ENCODE measurements at places on chromosomes 1 and 21. TPM values are rescaled to one million over a fixed set of nuclear protein-coding genes. Genes with fewer than 3 reads are reported as not detected.

Gene EDN2
- 1.5 TPM for total RNA-seq

DNA sequence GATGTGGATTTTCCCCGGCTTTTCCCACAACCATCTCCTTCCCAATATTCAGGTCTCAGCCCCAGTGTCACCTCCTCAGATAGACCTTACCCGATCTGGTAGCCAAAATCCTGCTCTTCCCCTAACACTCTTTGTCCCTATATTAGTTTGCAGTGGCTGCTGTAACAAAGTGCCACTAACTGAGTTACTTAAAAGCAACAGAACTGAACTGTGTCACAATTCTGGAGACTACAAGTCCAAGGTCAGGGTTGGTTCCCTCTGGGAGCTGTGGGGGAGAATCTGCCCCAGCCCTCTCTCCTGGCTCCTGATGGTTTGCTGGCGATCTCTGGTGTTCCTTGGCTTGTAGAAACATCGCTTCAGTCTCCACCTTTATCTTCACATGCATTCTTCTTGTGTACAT lies 64.0 kb downstream of the NENF start:
- no peaks in the 10 kb centered on the region for H3K4me1 ChIP-seq
- H3K27ac ChIP-seq: no peak overlapping the region
- no peak overlapping the region for H3K4me3 ChIP-seq
- no peaks in the 10 kb centered on the region for H3K27me3 ChIP-seq

Gene PGBD2
- 6.7 TPM for total RNA-seq

Gene IRF6
- total RNA-seq: 3.8 TPM

DNA sequence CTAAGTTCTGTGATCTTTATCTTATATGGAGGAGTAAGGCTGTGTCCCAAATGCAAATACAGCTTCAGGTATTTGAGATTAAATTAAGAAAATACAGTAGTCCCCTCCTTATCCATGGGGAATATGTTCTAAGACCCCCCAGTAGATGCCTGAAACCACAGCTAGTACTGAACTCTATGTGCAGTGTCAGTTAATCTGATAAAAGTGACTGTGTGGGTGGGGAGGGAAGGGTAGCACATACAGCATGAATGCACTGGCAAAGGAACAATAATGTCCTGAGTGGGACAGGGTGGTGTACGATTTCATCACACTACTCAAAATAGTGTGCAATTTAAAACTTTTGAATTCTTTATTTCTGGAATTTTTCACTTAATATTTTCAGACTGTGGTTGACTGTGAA lies 83.1 kb downstream of the HS2ST1 start:
- no peaks in the 10 kb centered on the region for H3K36me3 ChIP-seq
- H3K27me3 ChIP-seq: no peaks in the 10 kb centered on the region
- no peak overlapping the region for H3K4me3 ChIP-seq
- H3K4me1 ChIP-seq: no peaks in the 10 kb centered on the region
- no peak overlapping the region for H3K27ac ChIP-seq

DNA sequence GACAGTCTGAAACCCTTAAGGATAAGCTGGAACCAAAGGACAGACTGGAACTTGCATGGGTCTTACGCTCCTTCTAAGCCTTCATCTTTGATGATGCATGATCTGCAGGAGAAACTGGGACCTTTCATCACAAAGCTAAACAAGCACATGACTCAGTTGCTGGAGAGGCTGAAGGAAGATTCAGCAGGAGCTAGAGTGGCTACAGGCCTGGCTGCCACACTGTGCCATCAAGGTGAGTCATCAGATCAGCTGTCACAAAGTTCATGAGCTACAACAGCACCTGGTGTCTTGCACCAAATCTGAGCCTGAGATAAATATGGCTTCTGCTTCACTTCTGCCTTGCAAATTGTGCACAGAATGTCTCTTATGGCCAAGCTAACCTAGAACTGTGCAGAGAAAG lies 95.5 kb upstream of the MARK1 start:
- H3K27me3 ChIP-seq: no peaks in the 10 kb centered on the region
- H3K36me3 ChIP-seq: no peaks in the 10 kb centered on the region
- H3K4me1 ChIP-seq: no peaks in the 10 kb centered on the region
- no peak for DNase-seq
